ENCODE measurements at places on chromosomes 1 and 21. TPM values are rescaled to one million over a fixed set of nuclear protein-coding genes. Genes with fewer than 3 reads are reported as not detected.
A peak's percentile ranks its signal among the peaks of the same experiment; 100 is the strongest.

- DNase-seq, result peak; percentile 75
These were observed 28.8 kb downstream of the VANGL2 start for GRCh38 chr1:160429125-160429561.

DNA sequence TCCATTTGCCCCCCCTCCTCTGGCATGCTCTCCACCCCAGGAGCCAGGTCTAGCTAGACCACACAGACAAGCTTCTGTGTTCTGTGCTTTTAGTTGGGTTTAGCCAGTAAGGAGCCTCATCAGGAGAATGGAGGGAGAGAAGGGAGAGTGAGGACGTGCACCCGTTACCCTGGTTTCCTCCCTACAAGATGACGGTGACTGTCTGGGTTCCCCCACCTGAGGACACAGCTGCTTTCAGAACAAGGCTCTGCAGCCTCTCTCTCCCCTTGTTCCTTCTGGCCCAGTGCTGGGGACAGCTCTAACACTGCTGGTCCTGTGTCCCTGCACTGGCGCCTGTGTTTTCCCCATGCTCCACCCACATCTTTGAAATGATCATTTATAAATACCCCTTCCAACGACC lies 184.4 kb upstream of the GALNT2 start:
- DNase-seq, result peak; percentile 23

- DNase-seq, result no peak
These were observed 70.3 kb downstream of the OLFML2B start for GRCh38 chr1:161953256-161953920.

DNA sequence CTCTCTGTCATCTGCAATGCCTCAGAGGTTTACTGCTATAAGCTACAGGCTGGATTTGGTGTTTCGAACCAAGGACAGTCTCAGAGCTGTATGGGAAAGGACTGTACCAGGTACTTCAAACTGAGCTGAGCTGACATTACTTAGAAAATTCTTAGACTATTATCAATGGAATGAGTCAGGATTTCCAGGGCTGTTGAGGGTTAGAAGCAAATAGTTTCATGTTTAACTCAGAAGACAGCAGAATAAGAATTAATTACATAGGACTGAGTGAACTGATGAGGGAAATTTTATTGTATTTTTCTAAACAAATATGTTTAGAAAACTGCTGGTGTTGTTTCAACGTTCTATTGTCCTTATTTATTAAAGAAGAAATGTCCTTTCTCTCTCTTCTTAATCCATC lies 74.3 kb upstream of the CAPZB start:
- DNase-seq, result no peak

Gene CYP4B1
- not detected for total RNA-seq

Gene OR6K6
- not detected for total RNA-seq

Gene CD160
- total RNA-seq, result 0.59 TPM

Gene ACTL8
- total RNA-seq, result not detected

Gene GNG4
- 77.2 TPM for total RNA-seq
